ENCODE measurements at places on chromosomes 6 and 20.
A peak's percentile ranks its signal among the peaks of the same experiment; 100 is the strongest.

- DNase-seq = no peak
These were observed 21.2 kb downstream of the SERPINB1 start for GRCh38 chr6:2820415-2820814.

- no peak for DNase-seq
These were observed 92.9 kb upstream of the SHLD1 start for GRCh38 chr20:5657190-5657875.

DNA sequence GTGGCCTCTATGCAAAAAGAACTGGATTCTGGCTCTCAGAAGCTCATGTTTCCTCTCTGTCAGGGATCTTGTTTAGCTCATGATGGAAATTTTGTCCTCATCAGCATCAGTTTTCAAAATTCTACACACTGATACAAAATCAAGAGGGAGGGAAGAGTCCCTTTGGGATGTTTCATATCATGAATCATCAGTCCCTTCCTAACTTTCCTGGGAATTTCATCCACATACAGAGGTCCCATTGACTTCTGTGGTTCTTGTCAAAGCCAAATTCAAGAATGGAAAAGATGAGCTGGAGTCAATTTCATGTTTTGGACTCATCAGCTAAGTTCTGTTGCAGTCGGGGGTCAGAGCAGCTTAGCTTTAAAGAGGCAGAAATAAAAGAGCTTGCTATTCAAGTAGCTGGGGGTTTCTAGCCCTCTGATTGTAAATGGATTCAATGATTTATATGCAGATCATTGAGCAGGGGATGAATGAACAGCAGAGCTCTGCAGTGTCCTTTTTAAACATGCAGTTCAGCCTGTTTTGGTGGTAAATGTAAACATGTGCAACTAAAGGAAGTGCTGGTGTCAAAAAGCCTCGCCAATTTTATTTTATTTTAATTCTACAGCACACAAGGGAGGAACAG is 21.3 kb upstream of the TMEM14A start:
- no peak for DNase-seq

- no peak for DNase-seq
These were observed 23.8 kb downstream of the LY86 start for GRCh38 chr6:6612308-6612707.

GRCh38 chr6:41200296-41200900 is 551 bp downstream of the TREML2 start:
- DNase-seq = peak; percentile 82

- no peak for DNase-seq
These were observed 604.6 kb downstream of the TFAP2A start for GRCh38 chr6:9810286-9810685.

- no peak for DNase-seq
These were observed 445.1 kb upstream of the JAG1 start for GRCh38 chr20:11118802-11119380.

DNA sequence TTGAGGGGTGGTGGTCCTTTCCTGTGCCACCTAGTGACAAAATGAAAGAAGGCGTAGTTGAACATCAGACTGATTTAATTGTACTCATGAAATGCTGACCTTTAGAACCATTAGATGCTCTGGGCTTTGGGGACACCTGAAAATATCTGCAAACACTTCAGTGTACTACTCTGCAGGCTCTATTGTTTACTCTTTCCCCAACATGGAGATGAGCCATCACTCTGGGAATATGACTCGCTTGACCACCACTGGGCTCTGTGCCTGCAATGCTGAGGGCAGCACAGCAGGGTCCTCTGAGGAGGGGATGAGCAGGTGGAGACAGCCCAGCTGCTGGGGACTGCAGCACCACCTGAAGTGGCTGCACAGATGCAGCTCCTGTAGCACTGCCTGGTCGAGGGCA is 74.8 kb upstream of the SLC24A3 start:
- DNase-seq = no peak

- DNase-seq = no peak
These were observed 26.7 kb downstream of the ACSS1 start for GRCh38 chr20:25031241-25031640.

DNA sequence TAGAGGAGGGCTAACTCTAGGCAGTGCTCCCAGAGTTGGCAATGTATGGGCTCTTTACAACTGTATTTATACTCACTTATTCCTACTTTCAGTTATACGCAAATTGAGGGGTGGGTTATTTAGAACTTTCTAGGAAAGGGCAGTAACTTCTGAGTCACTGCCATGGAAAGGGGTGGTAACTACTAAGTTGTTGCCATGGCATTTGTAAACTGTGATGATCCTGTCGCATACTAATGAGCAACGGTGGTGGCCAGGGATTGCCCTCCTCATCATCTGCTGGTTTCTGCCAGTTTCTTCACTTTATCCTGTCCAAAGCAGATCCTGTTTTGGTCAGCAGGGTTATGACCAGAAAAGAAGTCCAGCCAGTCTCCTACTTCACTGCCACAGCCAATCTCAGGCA is 95.5 kb upstream of the PTPRT start:
- no peak for DNase-seq

DNA sequence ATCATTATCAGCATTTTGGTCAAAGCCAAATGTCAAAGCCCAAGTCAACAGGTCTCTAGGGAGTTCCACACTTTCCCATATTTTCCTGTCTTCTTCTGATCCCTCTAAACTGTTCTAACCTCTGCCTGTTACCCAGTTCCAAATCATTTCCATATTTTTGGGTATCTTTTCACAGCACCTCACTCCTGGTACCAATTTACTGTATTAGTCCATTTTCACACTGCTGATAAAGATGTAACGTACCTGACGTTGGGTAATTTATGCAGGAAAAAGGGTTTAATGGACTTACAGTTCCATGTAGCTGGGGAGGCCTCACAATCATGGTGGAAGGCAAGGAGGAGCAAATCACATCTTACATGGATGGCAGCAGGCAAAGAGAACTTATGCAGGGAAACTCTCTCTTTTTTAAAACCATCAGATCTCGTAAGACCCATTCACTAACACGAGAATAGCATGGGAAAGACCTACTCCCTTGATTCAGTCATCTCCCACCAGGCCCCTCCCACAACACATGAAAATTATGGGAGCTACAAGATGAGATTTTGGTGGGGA is 143.4 kb downstream of the PTPRK start:
- DNase-seq = no peak

DNA sequence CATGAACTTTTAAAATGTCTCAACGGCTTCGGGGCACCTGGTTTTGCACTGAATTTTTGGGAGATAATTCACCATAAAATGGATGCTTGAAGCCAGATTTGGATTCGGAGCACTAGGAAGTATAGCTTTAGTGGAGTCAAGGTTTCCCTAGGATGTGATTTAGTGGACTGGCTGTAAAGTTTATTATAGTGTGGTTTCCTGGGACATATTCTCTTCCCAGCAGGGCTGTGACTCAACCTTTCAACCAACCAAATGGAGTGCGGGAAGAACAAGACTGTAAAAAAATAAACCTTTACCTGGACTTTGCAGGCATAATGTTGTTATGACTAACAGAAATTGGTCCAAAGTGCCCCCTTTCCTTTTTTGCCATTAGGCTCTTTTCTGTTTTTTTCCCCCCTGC is 327.4 kb upstream of the MAN1A1 start:
- DNase-seq = no peak

DNA sequence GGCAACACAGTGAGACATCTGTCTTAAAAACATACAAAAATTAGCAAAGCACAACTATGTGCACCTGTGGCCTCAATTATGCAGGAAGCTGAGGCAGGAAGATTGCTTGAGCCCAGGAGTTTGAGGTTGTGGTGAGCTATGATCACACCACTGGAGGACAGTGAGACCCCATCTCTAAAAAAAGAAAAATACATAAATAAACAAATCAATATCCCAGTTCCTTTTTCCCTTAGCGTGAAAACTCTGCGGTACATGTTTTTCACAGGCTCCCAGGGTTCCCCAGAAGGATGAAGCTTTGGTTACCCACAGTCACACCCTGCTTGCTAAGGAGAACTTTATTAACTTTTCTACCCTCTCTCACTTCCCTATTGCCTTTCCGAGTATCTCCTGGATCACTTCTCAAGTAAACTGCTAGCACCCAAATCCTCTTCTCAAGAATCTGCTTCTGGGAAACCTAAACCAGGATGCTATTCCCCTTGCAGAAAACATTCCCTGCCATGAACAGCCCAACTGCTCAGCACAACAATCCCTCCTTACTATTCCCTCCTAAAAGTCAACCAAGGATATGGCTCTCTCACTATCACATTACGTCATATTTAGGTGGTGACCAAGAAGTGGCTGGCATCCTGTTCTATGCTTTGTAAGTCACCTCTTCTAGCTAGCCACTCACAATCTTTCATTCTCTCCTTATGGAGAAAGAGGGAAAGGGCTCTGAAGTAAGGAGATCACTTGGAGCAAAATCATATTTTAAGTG is 122.4 kb downstream of the IPCEF1 start:
- no peak for DNase-seq

- DNase-seq = peak; percentile 75
These were observed 56.0 kb downstream of the OTOR start for GRCh38 chr20:16803965-16804792.

GRCh38 chr20:5080384-5080877 is 39.3 kb downstream of the PCNA start:
- DNase-seq = peak; percentile 50

DNA sequence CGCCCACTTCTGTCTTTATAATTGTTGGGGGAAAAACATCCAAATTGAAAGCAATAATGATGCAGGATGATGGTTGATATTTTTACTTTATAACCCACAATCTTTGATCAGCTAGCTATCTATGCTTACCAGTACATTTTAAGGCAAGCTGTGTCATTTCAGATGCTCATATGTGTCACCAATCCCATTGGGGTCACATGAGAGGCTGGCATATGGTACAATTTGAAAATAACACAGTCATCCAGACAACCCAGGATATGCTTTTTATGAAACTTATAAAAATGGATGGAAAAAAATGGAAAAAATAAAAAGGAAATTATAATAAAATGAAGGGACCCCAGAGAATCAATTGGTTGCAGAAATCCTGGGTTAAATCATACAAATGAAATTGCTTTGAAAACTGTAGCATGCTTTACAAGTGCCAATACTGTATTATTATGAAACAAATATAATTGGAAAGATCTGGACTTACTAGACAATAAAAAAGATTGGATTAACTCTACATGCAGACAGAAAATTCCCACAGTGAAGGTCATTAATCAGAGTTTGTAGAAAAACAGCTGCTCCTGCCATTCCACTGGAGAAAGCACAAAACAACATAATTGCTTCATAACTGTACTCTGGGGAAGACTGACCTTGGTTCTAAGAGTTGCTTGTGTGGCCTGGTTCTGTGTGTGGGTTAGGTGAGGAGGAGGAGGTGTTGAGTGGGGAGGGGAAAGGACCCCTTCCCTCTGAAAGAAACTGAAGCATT is 13.3 kb upstream of the PRIM2 start:
- no peak for DNase-seq

GRCh38 chr6:80468398-80468797 is 361.9 kb downstream of the BCKDHB start:
- DNase-seq = no peak

- DNase-seq = no peak
These were observed 322.5 kb downstream of the HACE1 start for GRCh38 chr6:104537180-104537579.

DNA sequence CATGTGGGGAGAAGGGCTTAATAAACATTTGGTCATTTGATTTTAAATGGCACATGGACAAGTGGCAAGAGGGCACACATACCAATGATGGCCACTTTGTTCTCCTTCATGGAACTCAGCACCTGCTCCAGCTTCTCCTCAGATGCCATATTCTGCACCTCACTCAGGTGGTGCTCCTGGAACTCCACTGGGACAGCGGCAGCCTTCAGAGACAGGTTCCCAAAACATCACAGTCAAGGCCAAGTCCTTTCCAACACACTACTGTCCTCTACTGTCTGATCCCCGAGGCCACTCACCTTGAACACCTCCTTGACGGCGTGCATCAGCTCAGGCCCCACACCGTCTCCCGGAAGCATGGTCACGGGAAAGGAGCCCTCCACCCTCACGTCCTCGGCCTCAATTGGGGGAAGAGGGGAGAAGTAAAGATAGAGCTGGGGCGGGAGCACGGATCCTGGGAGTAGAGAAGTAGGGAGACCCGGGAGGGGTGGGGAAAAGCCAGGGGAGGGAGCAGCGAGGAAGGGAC is 591 bp downstream of the IDH3B start:
- no peak for DNase-seq

DNA sequence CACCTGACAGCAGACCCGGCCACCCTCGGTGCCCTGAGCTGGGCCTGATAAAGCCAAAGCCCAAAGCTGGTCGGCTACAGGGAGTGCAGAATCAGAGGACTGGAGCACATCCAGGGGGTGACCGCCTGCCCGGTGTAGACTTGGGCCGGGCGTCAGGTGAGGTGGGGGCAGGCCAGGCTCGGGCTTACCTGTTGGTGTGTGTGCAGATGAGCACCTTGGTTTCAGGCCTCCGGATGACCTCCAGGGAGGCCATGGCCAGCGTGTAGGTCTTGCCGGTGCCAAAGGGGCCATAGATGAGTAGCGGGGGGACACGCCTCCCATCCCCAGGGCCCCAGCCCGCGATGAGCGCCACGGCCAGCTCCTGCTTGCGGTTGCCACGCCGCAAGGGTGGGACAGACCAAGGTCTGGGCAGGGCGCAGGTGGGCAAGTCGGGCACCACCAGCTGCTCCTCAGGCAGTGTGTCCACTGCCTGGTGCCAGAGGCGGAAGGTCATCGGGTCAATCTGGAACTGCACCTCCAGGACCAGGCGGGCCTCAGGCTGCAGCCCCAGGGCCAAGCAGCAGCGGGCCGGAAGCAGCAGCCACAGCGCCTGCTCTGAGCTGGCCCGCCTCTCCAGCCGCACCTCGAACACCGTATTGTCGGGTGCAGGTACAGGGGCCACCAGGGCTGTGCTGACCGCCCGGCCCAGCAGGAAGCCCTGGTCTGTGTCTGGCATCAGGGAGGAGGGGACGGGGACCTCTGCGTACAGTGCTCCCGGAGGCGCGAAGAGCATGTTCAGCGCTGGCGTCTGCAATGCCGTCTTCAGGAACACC is 5.7 kb downstream of the HELZ2 start:
- no peak for DNase-seq

- no peak for DNase-seq
These were observed 92.5 kb downstream of the MAN1A1 start for GRCh38 chr6:119256978-119257462.
